Activated CD4-positive, alpha-beta T cell treated with anti-CD3 and anti-CD28 coated beads for 1 hour (primary cell): ENCODE measurements at places on chromosomes 12 and 14.
A peak's percentile ranks its signal among the peaks of the same experiment; 100 is the strongest.

DNA sequence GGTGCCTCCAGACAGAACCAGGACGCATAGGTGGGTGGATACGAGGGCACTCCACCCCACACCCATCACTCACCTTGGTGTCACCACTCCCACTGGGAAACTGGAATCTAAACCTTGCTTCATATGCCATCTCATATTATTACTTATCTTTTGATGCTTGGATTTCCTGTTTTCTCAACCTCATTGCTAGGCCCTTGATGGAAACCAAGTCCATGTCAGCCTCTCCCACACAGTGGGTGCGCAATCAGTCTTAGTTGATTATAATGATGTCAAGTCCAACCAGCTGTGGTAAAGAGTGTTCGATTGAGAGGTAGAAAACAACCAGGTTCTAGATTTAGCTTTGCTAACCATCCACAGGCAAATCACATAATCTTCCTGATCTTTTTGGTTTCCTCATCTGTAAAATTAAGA is 584 bp upstream of the DDHD1 start:
- DNase-seq: no peak

- DNase-seq: peak; percentile 87
Observed at GRCh38 chr14:69152902-69153151, at the start of gene DCAF5. TSS of gene DCAF5 (minus strand) at chr14:69153119. CDS start at chr14:69152978, 141 bp downstream.

- DNase-seq: no peak
Observed at GRCh38 chr12:126095748-126096510, 1030.7 kb downstream of the AACS start.

GRCh38 chr14:54451961-54452360 is 10.8 kb upstream of the CNIH1 start:
- no peak for DNase-seq

GRCh38 chr14:50791201-50791600 is 39.8 kb downstream of the NIN start:
- DNase-seq: no peak
